ENCODE measurements at places on chromosomes 7 and 10.
A peak's percentile ranks its signal among the peaks of the same experiment; 100 is the strongest.

DNA sequence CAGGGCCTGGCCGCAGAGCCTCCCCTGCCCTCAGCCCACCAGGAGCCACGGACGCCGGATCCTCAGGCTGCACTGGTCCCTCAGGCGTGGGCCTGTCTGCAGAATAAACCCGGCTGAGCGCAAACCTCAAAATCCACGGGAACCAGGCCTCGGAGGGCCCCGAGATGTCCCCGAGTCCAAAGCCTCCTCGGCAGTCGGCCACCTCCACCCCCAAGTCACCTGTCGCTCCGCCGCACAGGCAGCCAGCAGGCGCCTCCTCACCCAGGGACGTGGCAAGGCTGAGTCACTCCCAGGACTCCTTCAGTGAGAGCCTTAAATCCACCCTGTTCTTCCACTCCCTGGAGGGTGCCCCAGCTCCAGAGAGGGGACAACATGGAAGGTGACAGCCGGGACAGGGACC lies 33.2 kb downstream of the STK32C start:
- no peak for DNase-seq

- no peak for DNase-seq
These were observed 9.1 kb upstream of the MCM10 start for GRCh38 chr10:13152296-13152695.

DNA sequence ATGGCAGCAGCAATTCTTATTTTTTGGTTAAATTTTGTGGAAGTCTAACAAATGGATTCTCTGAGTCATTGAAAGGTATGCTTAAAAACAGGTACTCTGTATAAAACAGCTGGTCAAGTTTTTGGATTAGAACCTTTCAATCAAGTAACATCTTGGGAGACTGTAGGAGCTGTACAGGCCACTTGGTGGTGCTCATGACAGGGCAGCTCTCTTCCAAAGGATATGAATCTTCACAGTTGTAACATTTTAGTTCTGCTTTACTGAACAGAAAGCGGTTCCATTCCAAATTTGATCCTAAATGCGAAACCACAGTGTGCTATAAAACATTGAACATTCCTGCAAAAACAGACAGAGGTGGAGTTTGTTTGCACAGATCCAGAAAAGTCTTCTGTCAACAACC lies 44.5 kb upstream of the AGR3 start:
- peak; percentile 72 for DNase-seq

DNA sequence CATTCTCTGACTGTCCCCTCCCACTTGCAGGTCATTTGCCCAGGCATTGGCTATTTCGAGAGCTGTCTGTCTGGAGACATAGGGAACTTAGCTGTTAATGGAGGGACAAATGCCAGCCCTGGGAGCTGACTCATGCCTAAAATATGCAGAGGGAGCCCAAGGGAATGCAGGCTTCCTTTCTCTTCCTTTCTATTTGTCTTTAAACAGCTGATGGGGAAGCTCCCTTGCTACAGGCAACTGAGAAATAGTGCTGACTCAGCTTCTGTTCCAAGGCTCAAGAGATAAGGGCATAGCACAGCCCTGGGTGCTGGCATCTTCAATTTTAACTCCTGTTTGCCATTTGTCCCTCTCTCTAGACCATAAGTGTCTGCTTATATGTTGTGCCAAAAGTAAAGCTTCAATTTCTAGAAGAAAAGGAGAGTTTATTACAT lies 82.7 kb upstream of the C1GALT1 start:
- DNase-seq = peak; percentile 90

- no peak for DNase-seq
These were observed 120.1 kb upstream of the CHST15 start for GRCh38 chr10:124213471-124213870.

GRCh38 chr7:132234711-132235110 lies 341.6 kb downstream of the PLXNA4 start:
- DNase-seq = no peak

GRCh38 chr7:69244701-69245100 lies 353.6 kb upstream of the AUTS2 start:
- DNase-seq = no peak

DNA sequence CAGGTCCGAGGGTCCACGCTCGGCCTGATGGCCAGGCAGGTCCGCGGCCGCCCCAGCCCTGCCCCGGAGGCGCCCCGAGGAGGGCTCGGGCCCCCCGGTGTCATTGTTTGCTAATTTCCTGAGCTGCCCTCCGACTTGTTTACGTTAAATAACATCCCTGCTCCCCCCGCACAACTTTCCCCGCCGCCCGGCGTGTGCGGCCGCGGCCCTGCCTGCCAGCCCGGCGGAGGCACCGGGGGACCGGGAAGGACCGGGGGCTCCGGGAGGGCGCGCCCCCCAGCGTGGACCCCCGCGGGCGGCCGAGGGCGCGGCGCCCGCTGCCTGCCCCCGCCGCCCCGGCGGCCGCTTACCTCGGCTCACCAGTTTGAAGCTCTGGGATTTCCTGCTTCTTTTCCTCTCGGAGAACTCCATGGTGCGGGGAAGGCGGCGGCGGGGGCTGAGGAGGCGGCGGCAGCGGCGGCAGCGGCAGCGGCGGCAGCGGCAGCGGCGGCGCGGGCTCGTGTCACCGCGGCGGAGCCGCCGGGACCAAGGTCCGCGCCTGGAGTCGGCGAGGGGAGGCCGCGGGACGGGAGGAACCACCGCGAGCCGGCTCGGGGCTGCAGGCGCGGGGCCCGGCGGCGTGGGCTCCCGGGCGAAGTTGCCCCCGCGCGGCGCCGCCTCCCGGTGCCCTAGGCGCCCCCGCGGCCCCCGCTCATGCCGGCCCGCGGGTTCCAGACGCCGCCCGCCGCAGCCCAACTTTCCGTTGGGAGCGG lies 515 bp downstream of the BEND7 start:
- DNase-seq = peak; percentile 8

GRCh38 chr10:23363793-23364135 lies 19.2 kb upstream of the C10orf67 start:
- no peak for DNase-seq

DNA sequence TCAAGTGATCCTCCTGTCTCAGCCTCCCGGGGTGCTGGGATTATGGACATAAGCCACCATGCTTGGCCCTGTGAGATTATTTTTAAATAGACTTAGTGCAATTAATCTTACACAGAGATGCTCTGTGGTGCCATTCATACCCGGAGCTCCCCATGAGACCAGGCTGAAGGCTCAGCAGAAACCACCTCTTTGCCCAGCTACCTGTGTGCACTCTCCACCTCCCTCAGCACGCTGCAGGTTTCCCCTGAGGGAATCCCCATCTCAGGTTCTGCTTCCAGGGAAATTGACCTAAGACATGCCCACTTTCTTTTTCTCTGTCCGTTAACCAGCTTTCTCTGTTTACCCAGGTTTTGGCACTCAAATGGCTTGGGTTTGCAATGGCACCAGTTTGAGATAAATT lies 260.5 kb downstream of the SFMBT2 start:
- no peak for DNase-seq

DNA sequence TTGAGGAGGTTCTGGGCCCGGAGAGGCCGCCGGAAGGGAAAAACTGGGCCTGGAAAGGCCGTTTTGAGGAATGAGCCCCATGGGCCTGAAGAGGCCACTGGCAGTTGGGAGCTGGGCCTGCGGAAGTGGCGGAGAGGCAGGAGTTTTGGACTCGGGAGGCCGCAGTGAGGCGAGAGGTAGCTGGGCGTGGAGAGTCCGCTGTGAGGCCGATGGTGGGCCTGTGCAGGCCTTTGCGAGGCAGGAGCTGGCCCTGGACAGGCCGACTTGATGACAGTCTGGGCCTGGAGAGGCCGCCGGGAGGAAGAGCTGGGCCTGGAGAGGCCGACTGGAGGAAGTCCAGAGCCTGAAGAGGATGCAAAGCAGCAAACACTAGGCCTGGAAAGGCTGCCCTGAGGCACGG lies 259.0 kb upstream of the NUPR2 start:
- no peak for DNase-seq

DNA sequence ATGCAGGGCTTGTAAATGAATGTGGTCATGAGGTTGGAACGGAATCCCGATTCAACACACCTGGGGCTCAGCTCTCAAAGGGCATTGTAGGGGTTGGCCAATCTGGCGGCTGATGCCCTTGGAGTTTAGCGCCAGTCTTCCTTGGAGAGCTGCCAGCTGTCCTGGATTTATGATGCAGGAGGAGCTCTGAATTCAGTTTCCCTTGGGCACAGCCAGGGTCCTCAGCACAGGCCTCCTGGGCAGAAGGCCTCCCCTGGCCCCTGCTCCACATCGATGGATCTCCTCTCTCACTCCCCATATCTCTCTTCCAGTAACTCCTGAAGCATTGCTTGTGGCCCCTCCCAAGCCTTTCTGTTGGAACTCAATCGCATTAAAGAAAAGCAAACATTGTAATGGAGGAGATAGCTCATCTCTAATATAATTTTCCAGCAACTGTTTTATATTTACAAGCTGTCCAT lies 985 bp upstream of the CYTH3 start:
- DNase-seq = no peak

DNA sequence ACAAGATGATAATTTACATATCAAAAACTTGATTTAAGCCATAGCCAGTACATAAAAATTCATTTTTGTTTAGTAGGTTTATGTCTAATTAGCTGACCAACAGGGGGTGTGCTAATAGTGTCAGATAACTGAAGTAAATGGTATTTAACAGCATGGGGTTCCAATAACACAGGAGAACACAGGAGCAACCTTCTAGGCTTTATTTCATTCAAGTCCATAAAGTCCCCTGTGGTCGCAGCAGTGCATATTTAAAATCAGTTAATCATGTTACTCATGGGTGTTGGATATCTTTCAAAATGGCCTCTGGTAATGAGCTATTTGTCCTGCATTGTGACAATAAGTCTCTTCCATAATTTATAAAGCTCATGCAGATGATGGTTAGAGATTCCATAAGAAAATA lies 238.6 kb downstream of the CNTNAP2 start:
- DNase-seq = no peak

GRCh38 chr10:74542077-74542476 lies 284.3 kb upstream of the KAT6B start:
- no peak for DNase-seq

DNA sequence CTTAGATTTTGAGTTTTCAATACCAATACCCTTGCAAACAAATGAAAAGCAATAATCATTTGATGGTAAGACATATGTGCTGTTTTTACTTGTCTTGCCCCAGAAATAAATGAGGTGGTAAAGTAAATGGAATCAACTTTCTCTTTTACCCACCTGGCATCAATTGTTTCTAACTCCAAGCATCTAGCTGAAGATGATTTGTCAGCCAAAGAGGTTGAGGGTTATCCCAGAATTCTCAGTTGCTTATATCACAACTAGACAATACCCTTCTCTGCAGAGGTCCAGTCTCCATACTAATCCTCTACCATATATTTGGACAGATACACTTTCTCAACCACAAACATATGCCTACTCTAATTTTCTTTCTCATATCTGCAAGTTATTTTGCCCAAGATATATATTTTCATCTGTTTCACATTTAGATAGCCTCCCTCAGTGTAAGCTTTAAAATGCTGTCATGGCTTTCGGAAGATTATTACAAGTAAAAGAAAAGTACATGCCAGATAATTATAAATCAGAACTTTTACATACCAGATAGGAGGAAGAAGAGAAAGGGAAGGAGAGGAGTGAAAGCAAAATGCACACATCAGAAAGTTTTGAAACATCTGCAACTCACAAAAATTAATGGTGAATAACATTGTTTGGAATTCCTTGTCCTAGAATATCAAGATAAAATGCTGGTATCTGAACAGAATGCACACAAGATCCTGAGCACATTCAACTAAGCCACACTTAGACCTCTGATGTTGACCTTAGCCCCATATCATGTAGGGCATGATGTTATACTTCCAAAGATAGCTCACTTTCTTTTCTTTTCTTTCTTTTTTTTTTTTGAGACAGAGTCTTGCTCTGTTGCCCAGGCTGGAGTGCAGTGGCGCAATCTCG lies 146.6 kb downstream of the REEP3 start:
- DNase-seq = no peak

DNA sequence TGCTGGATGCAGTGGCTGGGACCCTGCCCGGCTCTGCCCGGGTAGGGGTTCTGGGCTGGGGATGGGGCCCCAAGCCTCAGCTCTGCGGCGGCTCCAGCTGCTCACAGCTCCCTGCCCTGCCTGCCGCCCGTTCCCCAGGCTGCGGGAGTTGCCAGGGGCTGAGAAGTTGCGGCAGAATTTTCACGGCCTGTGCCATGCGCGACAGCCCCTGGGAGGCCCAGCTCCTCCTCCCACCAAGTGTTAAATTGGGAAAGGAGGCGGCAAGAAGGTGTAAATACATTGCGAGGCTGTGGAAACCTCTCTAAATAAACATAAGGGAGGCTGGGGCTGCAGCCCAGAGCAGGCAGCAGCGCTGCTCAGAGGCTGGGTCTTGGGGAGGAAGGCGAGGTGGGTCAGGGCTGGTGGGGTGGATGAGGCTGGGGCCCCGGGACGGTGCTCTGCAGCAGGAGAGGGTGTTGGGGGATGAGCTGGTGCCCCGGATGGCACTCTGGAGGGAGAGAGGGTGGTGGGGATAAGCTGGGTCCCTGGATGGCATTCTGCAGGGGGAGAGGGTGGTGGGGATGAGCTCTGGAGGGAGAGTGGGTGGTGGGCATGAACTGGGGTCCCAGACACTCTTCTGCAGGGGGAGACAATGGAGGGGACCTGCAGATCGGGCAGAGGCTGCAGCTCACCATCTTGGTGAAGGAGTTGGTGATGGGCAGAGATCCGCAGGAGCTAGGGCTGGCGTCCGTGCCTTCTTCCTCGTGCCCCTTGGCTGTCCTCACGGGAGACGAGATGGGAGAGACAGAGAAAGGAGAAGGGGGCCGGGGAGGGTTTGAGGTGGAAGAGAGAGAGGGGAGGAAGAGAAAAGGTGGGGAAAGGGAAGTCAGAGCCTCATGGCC lies 85.5 kb upstream of the GNA12 start:
- no peak for DNase-seq
